Osteocyte (in vitro differentiated cells): ENCODE measurements at places on chromosomes 3 and 15.
A peak's percentile ranks its signal among the peaks of the same experiment; 100 is the strongest.

GRCh38 chr3:169354774-169355501 lies 308.6 kb downstream of the MECOM start:
- DNase-seq, result no peak

GRCh38 chr15:40456299-40456712 lies 14.5 kb upstream of the CHST14 start:
- no peak for DNase-seq

- DNase-seq, result no peak
These were observed 29.1 kb downstream of the FLNB start for GRCh38 chr3:58037141-58037910.

DNA sequence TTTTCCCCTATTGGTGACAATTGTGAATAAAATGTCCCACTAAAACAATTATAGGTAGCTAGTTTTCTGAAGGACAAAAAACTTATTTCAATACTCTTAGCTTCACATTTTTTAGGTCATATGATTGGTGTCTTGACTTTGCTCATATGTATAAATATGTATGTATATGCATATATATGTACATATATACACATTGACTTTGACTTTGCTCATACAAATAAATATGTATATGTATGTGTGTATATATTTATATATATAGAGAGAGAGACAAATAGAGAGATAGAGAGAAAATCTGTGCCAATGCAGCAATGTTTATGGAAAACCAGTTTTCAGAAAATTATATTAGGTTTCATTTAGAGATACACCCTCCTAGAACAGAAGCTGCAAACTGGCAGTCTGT lies 5.7 kb downstream of the MDFIC2 start:
- DNase-seq, result no peak

GRCh38 chr15:59360305-59360704 lies 12.4 kb downstream of the MYO1E start:
- no peak for DNase-seq

GRCh38 chr3:99674086-99674789 lies 35.8 kb downstream of the COL8A1 start:
- DNase-seq, result no peak

DNA sequence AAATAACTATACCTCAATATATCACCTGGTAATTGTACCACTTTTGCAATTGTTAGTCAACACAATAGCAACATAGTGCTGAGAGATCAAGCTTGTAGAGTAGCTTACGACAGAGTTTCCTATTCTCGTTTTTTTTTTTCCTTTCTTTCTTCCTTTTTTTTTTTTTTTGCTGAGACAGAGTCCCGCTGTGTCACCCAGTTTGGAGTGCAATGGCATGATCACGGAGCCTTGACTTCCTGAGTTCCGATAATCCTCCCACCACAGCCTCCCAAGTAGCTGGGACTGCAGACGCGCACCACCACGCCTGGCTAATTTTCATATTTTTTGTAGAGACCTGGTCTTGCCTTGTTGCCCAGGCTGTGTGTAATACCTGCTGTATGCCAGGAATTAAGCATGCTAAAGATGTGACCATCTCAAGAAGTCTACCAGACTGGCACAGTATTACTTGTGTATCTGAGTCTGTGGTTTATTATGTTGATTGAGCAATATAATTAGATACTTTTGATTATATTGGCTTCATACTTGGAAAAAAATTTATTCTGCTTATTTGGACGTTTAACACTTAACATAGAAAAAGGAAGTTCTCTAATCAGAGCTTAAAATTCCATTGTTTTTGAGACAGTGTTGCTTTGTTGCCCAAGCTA lies 3.0 kb downstream of the SELENOT start:
- DNase-seq, result no peak

DNA sequence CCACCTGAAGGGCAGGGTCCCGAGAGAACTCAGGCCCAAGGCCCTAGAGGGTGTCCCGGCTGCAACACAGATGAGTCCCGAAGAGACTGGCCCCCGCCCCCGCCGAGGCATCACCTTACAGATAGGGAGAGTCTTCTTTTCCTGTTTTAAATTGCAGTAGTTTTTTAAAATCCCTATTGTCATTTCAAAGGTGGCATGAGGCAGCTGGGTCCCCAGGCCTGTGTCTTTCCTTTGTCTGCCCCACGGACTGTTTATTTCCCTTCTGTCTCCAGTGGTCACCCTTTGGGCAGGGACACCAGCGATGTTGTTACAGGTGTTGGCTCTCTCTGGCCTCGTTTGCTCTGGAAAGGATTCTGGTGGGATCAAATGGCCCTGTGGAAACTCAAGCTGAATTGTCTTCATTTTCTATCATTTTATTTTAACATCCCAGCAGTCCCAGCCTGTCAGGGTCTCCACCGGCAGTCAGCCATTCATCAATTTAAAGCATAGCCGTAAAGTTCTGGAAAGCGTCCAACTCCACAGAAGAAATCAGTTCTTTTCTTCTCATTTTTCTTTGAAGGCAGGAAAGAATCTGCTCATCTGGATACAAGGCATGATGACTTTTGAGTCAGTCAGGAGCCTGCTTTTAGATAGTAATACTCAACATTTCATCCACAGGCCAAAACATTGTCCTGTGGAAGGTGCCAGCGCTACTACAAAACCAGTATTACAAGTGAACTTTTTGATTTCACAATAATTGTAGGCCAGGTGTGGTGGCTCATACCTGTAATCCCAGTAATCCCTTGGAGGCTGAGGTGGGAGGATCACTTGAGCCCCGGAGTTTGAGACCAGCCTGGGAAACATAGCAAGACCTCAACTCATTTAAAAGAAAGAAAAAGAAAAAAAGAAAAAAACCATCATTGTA lies 96.2 kb downstream of the HES1 start:
- DNase-seq, result no peak

DNA sequence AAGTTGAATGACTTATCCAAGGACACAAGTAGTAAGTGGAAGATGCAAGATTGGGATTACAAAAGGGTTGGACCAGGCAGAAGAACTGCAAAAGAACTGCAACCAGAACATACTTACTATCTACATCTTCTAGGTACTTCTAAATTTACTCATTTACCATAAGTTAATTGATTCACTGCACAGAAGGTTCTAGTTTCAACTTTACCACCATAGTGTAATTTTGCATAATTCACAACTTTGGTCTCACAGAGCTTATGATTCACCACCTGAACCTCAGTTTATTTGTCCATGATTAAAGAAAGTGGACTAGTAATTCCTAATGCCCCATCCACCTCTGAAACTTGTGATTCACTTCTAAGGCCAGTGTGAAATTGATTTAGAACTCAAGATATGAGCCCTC lies 236.8 kb upstream of the UBE2E2 start:
- no peak for DNase-seq

- no peak for DNase-seq
These were observed 449.4 kb upstream of the PPP2R3A start for GRCh38 chr3:135516143-135516542.

- no peak for DNase-seq
These were observed 32.1 kb upstream of the B3GALNT1 start for GRCh38 chr3:161137260-161137659.

DNA sequence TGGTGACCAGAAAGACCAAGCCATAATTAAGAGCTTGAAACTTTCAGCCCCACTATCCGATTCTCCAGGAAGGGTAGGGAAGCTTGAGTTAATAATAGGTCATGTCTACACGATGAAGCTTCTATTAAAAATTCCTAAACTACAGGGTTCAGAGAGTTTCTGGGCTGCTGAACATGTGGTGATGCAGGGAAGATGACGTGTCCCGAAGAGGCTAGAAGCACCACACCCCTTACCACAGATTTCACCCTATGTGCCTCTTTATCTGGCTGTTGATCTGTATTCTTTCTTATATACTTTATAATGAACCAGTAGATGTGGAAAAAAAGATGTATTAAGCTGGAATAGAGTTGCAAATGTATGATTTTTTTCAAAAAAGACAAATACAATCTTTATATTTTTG lies 473.4 kb downstream of the NLGN1 start:
- DNase-seq, result no peak

- DNase-seq, result peak; percentile 90
These were observed 39.3 kb upstream of the TRA2B start for GRCh38 chr3:185976977-185977678.

- peak; percentile 21 for DNase-seq
These were observed 29.5 kb downstream of the CMTM7 start for GRCh38 chr3:32421185-32421584.

DNA sequence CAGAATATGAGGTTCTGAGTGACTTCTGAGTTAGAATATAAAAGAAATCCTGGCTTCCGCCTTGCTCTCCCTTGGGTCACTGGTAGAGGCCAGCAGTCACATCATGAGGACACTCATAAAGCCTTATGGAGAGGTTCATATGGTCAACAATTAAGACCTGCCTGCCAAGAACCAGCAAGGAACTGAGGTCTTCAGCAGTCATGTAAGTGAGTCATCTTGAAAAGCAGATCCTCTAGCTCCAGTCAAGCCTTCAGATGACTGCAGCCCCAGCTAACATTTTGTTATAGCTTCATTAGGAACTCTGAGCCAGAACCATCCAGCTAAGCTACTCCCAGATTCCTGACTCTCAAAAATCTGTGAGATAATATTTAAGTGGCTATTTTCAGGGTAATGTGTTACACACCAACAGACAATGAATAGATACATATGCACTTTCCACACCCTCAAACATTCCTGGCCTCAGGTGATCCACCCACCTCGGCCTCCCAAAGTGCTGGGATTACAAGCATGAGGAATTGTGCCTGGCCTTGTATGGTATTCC lies 447.2 kb downstream of the SHQ1 start:
- DNase-seq, result no peak

- no peak for DNase-seq
These were observed 90.7 kb downstream of the RTP4 start for GRCh38 chr3:187458921-187459320.

GRCh38 chr3:153443961-153444360 lies 281.9 kb downstream of the RAP2B start:
- no peak for DNase-seq

DNA sequence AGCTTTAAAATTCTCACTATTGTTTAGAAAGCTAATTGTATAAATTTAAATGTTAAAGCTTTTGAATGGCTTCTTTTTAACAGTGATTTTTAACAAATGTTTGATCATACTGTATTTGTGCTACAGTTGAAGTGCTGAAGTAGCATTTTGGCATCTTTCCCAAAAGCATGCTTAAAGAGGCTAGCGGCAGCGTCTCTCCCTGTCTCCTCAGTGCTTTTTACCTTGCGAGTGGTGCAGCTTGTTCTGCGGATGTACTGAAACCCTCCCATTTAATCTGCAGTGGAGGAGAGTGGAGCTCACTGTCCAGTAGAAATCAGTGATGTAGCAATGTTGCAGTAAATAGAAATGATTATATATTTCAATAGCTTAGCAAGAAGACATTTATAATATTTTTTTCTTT lies 43.7 kb downstream of the LRRC49 start:
- no peak for DNase-seq

GRCh38 chr15:96700555-96700954 lies 370.1 kb downstream of the NR2F2 start:
- no peak for DNase-seq

DNA sequence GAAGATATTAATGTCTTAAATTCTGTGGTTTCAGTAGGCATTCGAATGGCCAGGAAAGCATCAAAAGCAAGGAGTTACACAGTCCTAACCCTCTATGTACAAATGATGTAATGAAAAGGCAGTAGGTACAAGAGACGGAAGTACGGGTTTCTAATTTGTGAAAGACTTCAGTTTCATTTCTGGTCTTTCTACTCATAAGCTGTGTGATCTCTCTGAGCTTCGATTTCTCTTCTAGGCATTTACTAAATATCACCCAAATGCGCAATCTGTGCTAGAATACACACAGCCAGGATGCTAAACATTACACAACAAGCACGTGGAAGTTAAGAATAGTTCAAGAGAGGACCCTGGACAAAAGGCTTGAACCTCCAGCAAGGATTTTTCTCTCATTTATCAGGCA lies 17.9 kb upstream of the STIMATE start:
- DNase-seq, result no peak
